ENCODE measurements at places on chromosomes 12 and 14.

GRCh38 chr12:94544355-94544754 lies 84.7 kb upstream of the CEP83 start:
- DNase-seq, result no peak

- no peak for DNase-seq
Observed at GRCh38 chr14:32629236-32629635, 300.1 kb downstream of the AKAP6 start.

DNA sequence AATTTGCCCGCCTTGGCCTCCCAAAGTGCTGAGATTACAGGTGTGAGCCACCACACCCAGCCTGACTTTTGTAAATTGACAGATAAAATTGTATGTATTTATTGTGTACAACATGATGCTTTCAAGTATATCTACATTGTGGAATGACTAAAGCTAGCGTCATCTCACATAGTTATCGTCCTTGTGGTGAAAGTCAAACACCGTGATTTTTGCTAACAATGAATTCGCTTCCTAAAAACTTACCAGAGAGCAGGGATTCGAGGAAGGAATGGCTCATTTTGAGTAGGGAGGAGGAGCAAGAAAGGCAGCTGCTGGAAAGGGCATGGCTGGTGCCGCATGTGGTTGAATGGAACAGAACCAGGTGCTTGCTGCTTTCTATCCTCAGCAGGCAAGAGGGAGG lies 85.4 kb downstream of the LGMN start:
- DNase-seq, result no peak

- no peak for DNase-seq
Observed at GRCh38 chr12:117228239-117228638, 38.0 kb upstream of the FBXO21 start.

DNA sequence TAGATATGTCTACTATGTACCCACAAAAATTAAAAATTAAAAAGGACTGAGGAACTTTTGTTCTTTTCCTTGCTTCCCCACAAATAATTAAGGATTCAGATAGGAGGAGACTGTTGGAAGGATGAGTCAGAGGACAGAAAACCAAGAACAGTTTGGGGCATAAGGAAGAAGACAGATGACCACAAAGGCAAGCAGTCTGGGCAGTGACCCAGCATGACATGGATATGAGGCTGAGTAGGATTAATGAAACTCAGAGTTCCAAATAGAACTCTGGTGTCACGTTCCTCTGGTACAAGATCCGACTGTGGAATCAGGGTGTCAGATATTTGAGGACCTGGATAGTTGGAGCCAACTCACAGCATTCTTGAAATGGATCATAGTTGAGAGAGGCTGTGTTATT lies 89.3 kb upstream of the SLC38A4 start:
- no peak for DNase-seq

- no peak for DNase-seq
Observed at GRCh38 chr12:16785524-16785923, 179.6 kb upstream of the LMO3 start.

DNA sequence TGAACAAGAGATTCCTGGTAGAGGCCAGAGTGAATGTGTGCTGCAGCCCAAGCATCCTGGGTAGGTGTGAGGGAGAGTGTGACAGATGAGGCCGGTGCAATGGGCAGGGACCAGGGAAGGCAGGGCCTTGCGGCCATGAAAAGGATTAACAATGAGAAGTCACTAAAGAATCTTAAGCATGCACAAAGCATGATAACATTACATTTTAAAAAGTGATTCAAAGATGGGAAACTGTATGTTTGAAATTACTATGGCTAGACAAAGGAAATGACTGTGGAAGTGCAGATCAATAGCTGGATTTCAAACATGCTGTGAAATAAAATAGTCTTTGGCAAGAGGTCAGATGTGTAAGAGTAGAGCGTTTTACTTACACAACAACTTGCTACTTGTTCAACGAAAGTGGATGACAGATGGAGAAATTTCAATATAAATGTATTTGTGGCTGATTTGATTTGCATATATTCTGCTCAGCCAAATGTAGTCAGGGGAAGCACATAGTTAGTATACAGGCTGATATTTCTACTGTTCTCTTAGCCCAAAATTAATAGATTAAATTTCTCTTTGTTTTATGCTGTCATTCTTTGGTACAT lies 175.5 kb downstream of the CCDC59 start:
- DNase-seq, result no peak

DNA sequence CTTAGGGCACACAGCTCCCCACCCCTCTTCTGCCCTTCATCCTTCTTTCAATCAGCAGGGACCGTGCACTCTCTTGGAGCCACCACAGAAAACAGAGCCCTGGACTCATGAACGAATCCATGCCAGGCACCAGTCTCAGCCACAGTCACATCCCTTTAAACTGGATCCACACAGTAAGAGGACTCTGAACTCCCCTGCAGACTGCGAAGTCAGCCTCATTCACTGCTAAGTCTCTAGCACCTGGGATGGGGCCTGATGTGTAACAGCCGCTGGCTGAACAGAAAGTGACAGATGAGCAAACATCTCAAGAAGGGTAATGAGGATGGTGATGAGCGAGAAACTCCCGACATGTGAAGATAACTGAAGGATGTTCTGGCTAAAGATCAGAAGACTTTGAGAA lies 45.8 kb upstream of the IQSEC3 start:
- no peak for DNase-seq

DNA sequence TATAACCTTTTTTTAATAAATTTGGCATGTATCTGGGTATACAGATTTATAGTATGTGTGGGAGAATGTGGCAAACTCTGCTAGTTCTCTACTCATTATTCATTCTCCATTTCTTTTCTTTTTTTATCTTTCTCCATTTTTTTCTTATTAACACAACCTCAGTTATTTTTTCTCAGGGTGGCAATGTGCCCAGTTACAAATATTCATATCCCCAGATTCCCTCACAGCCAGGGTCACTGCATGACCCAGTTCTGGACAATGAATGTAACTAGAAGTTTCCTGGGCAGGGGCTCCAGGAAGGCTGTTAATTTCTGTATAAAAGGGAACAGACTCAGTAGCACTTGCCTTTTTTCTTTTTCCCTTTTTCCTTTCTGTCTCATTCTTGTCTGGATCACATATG lies 95.6 kb downstream of the VCPKMT start:
- no peak for DNase-seq

DNA sequence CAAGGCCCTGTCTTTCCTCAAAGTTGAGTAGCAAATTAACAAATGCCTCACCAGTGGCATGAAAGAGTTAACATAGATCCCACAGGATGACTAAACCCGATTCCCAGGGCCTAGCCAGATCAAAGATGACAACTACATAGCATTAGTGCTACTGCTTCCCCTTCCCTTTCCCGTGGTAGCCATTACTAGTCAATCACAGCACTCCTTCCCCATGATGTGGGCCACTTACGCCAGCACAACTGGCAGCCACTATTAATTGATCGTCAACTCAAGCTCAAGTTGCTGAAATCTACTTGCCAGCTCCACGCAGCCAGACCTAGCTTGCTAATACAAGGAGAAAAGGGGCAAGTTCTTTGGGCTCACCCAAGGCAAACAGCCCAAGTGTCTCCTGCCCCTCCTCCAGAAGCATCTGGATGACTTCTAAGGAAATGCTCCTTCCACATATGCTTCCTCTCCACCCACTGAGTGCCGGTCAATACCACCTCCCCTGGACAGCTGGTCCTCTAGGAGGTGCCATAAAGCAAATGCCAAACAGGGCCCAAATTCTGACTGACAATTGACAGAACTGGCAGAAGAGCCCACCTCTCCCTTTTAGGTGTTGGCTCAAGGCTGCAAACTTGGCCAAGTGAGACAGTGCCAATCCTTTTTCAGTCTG lies 72.6 kb downstream of the NUAK1 start:
- DNase-seq, result no peak

GRCh38 chr14:31106768-31107167 lies 80.6 kb upstream of the STRN3 start:
- DNase-seq, result no peak

DNA sequence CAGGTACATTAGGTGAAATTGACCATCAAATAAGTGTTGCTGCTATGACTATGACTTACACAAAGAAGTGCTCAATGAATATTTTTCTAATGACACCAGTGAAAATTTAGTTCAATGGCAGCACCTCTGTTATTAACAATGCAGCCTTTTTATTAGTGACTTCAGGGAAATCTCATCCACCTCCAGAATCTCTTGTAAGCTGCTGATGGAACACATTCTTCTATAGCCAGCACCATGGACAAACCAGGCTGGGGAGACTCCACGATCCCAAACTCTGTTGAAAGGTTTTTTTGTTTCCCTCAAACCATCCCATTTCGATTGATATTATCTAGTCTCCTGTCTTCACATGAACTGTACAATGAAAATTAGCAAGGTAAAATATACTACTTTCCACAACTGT lies 265.9 kb downstream of the ITPR2 start:
- DNase-seq, result no peak

GRCh38 chr14:59358784-59359183 lies 106.4 kb downstream of the GPR135 start:
- DNase-seq, result no peak

DNA sequence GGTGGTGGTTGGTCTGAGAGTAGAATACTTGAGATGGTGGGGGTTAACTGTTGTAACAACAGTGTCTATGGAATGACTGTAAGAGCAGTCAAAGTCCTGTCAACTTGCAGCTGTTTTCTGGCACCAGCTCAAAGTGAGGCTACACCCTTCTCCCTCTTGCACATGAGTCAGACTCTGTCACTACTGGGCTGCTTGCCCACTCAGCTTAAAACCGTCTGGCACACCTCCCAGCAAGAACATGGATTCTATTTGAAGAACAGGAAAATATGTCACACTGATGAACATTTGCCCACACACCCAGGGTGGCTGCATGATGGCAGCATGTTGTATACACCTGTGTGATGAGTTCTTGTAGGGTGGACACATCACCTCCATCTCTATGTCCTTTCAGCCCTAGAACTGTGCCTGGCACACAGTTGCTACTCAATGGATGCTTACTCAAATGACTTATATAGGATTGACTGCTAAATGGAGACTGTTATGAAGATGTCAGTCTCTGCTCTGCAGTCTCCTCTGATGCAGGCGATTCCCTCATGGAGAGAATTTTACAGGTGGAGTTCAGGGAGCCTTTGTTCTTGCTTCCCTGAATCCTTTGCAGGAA lies 19.3 kb upstream of the SERPINA6 start:
- no peak for DNase-seq

DNA sequence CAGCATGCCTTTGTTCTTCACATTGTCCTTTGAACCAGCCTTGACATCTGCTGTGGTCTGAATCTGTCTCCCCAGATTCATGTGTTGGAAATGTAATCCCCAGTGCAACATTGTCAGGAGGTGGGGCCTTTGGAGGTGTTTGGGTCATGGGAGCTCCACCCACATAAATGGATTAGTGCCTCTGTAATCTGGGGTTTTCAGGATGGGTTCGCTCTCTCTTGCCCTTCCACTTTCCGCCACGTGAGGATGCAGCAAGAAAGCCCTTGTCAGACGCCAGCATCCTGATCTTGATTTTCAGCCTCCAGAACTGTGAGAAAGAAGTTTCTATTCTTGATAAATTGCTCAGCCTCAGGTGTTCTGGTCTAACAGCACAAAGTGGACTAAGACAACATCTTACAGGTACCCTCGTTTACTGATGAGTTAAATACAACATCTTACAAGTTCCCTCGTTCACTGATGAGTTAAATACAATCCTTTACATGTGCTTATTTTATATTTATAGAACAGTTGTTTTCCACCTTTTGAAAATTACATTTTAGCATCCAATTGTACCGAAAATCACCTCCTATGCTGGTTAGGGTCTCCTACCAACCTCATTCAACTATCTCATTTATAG lies 54.4 kb upstream of the RIMBP2 start:
- DNase-seq, result no peak

DNA sequence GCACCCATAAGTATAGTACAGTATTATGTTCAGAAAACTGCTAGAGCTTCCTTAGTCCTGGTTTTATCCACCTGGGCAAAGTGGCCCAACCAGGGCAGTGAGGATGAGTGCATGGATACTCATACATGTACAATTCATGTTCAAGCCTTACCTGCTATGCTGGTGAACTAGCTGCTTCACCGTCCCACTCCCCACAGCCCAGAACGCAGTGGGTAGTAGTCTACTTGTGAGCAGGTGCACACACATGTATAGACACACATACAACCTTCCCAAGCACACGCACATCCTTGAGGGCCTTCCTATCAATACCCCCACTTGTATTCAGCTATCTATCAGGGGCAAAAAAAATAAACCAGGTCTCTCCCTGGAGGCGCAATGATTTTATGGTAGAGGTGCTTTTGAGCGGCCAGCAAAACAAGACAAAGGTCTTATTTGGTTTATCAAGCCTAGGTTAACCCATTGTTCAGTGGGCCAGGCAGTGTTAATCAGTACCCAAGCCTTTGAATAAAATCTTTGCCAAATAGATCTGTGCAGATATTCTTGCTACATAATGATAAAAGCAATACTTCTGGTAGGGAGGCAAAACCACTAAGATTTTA lies 69.8 kb downstream of the ZFP36L1 start:
- DNase-seq, result no peak

GRCh38 chr14:53757732-53758131 lies 198.9 kb downstream of the BMP4 start:
- DNase-seq, result no peak

DNA sequence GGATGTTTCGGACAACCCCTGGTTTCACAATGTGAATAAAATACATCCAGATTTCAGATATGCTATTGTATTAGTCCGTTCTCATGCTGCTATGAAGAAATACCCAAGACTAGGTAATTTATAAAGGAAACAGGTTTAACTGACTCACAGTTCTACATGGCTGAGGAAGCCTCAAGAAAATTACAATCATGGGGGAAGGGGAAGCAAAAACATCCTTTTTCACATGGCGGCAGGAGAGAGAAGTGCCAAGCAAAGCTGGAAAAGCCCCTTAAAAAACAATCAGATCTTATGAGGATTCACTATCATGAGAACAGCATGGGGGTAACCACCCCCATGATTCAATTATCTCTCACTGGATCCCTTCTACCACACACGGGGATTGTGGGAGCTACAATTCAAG lies 451.7 kb downstream of the MDGA2 start:
- no peak for DNase-seq

- DNase-seq, result no peak
Observed at GRCh38 chr12:34347367-34347766, 325.1 kb downstream of the ALG10 start.

DNA sequence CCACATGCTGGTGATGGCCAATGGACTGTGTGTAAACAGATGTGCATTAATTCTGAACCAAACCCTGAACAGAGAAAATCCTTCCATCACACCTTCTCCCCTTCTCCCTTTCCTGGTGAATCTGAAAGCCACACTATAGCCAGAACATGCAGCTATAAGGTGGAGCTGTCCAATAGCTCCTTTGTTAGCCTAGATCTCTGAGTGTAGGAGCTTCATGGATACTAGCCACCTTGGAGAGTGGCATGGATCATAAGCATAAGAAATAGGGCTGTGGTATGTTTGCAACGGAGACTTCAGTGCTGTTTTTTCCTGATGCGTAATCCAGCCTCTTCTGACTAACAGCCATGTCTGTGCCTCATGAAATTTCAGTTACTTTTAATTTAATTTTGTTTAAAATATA lies 364.5 kb downstream of the BTG1 start:
- DNase-seq, result no peak

DNA sequence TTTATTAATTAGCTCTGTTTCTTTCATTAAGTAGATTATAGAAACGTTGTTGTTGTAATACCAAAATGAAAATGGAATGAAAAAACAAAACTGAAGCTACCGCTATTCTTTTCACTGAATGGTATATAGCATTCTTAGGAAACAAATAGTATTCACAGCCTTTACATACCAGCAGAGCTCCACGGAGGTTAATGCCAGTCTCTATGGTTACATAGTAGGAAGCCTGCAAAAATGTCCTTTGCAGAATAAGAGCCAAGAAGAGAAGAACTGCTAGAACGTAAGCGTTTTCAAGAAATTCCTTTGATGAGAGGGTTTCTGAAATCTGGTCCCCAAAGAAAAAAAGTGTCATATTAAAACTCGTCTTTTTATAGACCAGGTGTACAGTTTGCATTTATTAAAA lies 30.6 kb downstream of the ABCC9 start:
- no peak for DNase-seq

Data from activated CD8-positive, alpha-beta memory T cell treated with anti-CD3 and anti-CD28 coated beads for 48 hours (primary cell).